ENCODE measurements at places on chromosomes 16 and 17.

DNA sequence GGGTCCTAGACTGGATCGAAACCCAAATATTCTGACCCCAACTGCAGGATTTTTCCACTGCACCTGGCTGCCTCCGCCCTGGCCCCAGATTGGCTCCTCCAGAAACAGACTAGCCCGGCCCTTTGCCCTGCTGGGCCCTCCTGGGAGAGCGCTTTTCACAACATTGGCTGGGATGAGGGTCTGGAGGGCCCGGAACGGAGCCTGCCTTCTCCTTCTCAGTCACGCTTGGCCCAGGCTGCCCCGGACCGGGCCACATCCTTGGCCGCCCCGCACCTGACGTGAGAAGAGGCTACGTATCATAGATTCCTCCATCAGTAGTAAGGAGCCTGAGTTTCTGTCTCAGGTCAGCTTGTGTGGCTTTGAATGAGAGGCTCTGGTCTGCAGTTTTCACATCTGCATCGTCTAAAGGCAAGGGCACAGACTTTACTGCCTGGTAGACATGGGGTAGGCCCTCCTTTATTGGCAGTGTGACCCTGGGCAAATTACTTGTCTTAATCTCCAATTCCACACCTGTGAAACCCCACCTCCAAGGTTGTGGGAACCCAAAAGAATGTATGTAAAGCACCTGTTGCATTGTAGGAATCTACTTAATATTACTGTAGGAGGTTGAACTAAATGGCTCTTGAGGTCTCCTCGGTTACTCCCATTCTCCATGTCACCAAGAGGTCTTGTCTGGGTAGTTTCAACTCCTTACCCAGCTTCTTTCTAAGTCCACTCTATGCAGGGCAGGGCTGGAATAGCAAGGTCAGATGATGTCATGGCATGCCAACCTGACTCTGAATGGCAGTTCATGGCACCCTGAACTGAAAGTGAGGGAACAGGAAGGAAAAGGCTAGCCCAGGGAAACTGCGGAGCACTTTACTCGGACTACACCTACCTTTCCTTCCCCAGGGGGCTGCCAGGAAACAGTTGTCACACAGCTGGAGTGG, 661 bp downstream of the LRRC3C start:
- peak; percentile 65 for DNase-seq

DNA sequence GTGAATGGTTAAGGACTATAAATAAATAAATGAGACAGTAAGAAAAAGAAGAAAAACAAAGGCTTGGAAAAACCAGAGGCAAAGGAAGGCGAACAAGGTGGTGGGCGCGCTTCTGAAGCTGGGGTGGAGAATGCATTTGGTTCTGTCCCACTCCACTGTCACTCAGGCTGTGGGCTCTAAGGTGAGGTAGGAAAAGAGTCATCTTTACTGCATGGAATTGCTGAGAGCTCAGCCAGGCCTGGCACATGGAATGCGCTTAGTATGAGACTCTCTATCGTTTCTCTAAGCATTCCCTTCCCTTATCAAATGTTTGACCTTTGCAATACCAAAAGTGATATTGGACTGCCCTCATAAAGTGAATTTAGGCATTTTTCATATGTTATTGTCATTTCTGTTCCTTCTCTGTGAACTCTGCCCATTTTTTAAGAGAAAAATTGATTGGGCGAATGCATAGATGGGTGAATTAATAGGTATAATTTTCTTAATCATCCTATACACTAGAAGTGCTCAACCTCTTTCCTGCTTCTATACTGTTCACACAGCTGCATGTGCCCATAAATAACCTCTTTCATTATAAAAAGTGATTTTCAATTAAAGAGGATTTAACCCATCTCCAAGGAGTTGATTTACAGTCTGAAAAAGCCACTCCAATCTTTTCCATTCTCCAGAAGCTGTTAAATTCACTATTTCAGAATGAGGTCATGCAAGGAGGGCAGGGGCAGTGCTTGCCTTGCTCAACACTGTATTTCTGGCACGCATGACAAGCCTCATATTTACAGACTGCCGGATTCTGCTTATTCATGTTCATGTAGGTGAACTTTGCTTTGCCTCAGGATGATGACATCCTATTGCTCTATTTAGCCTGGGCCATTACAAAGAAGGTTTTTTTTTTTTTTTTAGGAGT, 87.7 kb downstream of the MYH10 start:
- no peak for DNase-seq

- no peak for DNase-seq
Observed at GRCh38 chr17:72575542-72576233, 454.9 kb downstream of the SOX9 start.

GRCh38 chr16:61323456-61323855, 712.8 kb downstream of the CDH8 start:
- no peak for DNase-seq

GRCh38 chr16:4241258-4241927, 487 bp downstream of the SRL start:
- DNase-seq = no peak

DNA sequence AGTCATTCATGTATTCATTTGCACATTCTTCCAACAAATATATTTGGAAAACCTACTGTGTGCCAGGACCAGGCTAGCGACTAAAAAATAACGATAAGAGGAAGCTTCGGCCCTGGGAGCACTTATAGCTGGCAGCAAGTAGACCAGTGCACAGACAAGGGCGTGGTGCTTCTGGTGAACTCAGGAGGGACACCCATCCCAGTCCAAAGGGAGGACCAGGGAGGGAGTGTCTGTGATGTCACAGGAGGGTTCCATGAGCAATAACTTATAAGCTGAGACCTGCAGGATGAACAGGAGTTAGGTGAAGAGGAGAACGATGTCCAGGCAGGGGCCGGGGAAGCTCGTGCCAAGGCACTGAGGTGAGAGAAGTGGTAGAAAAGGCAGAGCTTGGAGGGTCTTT, 17.4 kb upstream of the PHOSPHO1 start:
- DNase-seq = no peak

GRCh38 chr17:32491371-32492263, 4.8 kb downstream of the CDK5R1 start:
- no peak for DNase-seq

DNA sequence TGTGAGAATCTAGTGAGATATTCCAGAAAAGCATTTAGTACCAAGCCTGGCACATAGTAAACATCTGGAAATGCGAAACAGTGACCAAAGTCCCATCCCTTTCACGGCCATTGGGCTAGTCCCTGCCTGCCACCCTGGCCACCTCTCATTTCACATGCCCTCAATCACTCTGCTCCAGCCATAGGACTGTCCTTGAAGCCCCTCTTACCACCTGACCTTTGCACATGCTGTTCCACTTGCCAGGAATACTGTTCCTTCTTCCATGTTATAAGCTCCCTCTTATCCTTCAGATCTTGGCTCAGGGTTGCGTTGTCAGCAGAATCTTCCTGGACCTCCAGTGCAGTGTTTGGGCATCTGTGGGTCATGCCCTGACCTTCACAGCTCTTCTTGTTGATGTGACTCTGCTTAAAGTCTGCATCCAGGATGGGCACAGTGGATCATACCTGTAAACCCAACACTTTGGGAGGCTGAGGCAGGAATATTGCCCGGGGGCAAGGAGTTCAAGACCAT, 2.1 kb downstream of the MYO15A start:
- no peak for DNase-seq

GRCh38 chr17:81277946-81278693, 17.0 kb downstream of the SLC38A10 start:
- DNase-seq = no peak

GRCh38 chr16:72649254-72649944, 398.5 kb downstream of the ZFHX3 start:
- no peak for DNase-seq

DNA sequence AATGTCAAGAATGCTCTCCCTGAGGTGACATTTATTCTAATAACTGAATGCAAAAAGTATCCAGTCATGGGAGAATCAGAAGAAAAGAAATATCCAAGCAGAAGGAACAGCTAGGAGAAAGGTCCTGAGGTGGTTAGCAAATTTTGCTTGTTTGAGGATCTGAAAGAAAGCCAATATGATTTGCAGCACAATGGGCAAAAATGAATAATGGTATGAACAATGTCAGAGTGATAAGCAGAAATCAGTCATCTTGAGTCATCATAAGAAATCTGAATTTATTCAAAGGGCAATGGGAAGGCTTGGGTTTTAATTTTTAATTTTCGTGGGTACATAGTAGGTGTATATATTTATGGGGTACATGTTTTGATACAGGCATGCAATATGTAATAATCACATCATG, 68.5 kb downstream of the BRIP1 start:
- DNase-seq = no peak

DNA sequence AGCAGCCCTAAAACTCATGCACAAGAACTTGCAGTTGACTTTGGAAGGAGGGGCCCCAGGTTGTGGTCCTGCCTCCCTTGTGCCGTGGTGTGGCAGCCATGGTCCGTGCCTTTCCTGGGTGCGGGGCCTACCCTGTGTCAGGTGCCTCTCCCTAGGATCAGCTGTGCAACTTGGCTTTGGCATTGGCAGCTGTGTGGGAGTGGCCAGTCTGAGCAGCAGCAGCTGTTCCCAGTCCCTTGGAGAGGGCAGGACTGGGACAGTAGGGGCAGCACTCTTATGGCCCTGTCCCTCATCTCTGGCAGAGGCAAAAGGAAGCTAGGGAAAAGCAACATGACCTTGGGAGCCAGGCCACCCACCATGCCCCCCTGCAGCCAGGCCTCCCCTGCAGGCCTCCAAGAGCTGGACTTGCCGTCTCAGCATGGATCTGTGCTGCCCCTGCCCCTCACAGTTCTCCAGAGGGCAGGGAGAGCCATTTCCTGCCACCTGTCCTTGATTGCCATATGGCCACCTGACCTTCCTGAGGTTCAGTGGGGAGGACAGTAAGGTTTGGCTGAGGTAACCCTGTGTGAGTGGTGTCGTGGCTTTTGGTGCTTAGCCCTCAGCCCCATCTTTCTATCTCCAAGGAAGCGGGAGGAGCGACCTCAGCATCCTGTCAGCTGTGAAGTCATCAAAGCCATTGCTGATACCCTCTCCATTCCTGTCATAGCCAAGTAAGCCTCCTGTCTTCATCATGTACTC, 15.5 kb upstream of the NFATC3 start:
- no peak for DNase-seq

GRCh38 chr17:59427425-59427921, 96.0 kb downstream of the YPEL2 start:
- no peak for DNase-seq

- no peak for DNase-seq
Observed at GRCh38 chr17:50258647-50259476, 15.4 kb upstream of the TMEM92 start.

- no peak for DNase-seq
Observed at GRCh38 chr17:40372031-40372430, 7.5 kb upstream of the GJD3 start.

- no peak for DNase-seq
Observed at GRCh38 chr16:6947291-6947690, 385.4 kb upstream of the RBFOX1 start.

- DNase-seq = no peak
Observed at GRCh38 chr17:1532836-1533602, 16.6 kb upstream of the INPP5K start.

- no peak for DNase-seq
Observed at GRCh38 chr16:57998486-57998885, 2.0 kb downstream of the ZNF319 start.

DNA sequence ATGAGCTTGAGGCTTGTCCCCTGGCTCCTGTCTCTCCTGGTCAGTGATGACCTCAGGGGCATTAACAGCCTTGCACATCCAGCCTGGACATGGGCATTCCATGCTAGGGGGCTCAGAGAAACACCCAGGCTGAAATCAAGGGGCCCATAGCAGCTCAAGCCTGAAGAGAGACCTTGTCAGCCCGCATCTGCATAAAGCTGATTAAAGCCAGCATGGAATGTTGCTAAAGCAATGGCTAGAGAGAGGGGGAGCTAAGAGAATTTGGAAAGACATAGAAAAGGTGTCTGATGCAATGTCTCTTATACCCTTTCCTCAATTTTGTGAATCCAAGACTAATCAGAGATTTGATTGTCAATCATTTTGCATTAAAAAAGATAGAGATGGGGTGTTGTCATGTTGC, 51.4 kb upstream of the WSCD1 start:
- no peak for DNase-seq

DNA sequence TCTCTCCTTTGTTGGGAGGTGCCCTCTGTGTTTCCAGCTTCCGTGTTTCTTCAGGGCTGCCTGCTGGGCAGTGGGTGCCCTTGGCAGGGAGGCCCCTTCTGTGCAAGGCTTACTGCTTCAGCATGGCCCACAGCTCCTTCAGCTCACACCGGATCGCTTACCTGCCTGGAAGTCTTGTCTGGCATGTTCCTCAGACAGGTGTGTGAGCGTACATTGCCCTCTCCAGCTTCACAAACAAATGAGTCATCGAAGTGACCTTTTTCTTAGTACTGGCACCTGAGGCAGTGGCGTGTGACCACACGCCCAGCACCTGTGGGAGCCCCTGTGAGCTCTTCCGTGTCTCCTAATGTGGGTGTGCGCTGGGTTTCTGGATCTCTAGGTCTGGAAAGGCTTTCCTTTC, 3.5 kb downstream of the RAB40C start:
- no peak for DNase-seq

DNA sequence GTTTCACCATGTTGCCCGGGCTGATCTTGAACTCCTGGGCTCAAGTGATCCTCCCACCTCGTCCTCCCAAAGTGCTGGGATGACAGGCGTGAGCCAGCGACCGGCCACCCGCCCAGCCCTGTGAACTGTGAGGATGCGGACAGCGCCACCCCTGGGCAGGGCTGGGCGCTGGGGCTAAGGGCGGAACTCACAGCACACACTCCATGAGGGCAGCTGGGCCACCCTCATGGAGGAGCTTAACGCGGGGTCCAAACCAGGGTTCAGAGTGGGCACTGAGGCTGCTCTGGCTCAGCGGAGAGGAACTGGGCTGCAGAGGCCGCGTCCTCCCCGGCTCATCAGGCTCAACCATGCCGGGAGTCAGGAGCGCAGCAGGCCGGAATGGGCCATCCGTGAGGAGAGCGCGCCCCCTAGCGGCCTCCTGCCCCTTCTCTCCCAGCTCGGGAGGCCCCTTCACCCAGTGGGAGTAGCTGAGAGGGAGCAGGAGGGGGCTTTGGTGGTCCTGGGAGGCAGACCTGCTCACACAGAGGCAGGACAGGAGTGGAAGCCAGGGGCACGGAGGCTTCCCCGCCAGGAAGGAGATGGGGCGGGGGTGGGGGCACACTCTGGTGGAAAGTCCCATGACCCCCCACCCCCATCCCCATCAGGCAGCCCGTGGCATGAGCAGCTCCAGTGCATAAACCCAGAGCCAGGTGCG, 13.8 kb downstream of the CORO7 start:
- DNase-seq = peak; percentile 45

- DNase-seq = no peak
Observed at GRCh38 chr17:62134397-62134796, 69.3 kb upstream of the MED13 start.

GRCh38 chr17:59607817-59608403, 11.8 kb upstream of the CLTC start:
- DNase-seq = no peak

DNA sequence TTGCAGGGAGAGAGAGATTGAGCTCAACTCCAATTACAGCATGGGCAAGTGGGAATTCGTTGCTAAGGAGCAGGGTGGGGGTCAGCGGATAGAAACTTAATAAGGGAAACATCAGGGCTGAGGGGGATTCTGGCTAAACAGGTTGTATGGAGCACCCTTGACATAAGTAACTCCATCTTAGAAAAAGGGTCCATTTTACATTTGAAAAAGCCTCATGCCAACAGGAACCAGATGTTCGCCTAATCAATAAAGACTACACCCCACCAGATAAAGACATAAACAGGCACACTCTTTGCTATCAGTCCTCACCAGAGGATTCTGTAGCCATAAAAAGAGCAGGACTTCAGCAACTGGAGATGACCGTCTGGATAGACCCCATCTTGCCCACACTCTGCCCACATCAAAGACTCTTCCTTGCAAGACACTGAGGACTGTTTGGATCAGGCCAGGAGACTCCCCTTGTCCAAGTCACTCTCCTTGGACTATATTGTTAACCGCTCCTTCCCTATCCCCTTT, 1.6 kb upstream of the LRRC75A start:
- no peak for DNase-seq

All from C1 segment of cervical spinal cord (tissue), 14 donors.